GM04503 (cell line): ENCODE measurements at places on chromosomes 5 and 9.

- DNase-seq = no peak
Measured at GRCh38 chr5:53123702-53124101, 14.1 kb upstream of the MOCS2 start.

GRCh38 chr9:87686520-87687090 is 39.3 kb upstream of the CTSL start:
- no peak for DNase-seq

- peak; percentile 56 for DNase-seq
Measured at GRCh38 chr5:55668356-55668755, 43.8 kb downstream of the SLC38A9 start.

DNA sequence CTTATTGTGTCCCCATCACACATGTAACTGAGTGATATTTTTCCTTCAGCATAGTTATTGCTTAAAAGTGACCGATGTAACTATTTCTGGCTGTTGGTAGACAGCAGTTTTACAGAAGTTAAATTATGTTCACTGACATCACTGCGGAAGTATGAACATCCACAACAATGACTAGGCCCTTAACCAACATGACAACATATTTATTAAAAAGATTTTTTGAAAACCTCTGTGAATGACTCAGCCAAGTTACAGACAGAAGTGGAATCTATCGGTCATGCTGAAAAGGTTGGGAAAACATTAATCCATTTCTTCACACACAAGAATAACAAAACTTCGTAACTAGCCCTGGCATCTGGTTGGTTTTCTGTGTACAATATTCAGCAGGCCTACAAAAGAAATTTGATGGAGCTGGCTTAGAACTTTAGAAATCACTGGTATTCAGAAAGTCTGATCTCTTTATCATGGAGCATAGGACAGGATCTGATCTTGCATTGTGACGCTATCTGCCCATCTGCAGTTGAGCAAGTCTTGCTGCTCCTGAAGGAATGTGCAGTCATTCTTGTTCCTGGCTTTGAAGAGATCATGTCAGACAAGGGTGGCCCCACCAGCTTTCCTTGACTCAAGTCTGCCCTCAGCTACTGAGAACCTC is 6.5 kb downstream of the GLIS3 start:
- peak; percentile 97 for DNase-seq

DNA sequence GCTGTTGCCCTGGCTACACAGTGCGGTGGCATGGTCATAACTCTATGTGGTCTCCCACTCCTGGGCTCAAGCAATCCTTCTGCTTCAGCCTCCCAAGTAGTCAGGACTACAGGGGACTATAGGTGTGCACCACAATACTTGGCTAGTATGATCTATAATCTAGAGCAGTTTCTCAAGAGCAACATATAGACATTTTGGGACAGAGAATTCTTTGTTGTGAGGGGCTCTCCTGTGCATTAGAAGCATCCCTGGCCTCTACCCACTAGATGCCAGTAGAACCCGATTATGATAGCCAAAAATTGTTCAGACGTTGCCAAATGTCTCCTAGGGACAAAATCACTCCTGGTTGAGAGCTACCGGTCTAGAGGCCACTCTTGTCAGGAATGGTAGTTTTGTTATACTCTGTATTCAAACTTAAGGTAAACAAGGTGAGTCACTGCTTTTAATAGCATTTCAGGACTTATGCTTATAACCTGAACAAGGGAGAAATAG is 7.2 kb downstream of the ANKHD1 start:
- no peak for DNase-seq

DNA sequence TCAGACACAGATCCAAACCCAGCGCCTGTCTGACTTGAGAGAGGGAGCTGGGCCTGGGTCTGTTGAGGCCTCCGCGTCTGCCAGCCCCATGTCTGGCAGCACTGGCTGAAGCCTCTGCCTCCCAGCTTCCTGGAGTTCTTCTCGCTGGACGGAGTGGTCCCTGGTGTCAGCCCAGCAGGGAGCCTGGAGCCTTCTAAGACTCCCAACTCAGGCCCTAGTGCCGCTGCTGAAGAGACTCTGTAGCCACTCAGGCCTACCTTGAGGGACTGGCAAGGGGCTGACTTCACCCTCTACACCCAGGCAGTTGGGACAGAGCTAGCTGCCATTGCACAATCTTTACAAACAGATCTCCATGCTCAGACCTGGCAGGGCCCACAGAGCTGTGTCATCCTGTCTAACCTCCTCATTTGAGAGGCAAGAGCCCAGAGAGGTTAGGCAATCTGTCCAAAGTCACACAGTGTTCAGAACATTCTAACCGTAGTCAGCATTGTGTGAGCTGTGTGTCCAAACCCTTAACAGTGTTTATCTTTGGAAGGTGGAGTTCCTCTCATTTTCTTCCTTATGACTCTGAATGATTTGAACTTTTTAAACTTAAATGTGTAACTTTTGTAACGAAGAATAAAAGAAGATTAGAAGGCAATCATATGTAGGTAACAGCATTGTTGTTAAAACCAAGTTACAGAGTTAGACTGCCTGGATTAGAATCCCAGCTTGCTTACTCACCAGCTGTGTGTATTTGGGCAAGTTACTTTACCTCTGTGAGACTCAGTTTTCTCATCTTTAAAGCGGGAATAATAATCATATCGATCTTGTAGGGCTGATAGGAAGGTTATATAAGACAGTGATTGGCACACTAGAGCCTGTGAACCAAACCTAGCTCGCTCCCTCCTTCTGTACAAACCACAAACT is 4.6 kb upstream of the DUSP1 start:
- peak; percentile 90 for DNase-seq

GRCh38 chr9:131161585-131161984 is 36.2 kb downstream of the NUP214 start:
- DNase-seq = no peak

- no peak for DNase-seq
Measured at GRCh38 chr5:140627972-140628371, 5.0 kb downstream of the CD14 start.

DNA sequence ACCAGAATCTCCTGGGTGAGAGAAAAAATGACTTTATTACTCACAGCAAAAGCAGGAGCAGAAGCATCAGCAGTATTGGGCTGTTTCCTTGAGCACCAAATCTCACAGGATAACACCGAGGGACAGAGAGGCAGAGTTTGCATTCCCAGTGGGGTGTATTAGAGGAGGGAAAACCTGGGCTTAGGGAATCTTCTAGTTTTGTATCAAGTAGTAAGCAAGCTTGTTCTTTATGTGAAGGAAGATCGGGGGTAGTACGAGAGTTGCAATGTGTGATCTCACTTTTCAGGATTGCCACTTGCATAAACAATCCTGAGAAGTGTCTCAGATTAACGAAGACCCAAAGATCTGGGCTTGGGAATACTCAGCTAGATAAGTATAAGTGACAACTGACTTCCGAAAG is 1163.0 kb downstream of the TAF11L14 start:
- no peak for DNase-seq

DNA sequence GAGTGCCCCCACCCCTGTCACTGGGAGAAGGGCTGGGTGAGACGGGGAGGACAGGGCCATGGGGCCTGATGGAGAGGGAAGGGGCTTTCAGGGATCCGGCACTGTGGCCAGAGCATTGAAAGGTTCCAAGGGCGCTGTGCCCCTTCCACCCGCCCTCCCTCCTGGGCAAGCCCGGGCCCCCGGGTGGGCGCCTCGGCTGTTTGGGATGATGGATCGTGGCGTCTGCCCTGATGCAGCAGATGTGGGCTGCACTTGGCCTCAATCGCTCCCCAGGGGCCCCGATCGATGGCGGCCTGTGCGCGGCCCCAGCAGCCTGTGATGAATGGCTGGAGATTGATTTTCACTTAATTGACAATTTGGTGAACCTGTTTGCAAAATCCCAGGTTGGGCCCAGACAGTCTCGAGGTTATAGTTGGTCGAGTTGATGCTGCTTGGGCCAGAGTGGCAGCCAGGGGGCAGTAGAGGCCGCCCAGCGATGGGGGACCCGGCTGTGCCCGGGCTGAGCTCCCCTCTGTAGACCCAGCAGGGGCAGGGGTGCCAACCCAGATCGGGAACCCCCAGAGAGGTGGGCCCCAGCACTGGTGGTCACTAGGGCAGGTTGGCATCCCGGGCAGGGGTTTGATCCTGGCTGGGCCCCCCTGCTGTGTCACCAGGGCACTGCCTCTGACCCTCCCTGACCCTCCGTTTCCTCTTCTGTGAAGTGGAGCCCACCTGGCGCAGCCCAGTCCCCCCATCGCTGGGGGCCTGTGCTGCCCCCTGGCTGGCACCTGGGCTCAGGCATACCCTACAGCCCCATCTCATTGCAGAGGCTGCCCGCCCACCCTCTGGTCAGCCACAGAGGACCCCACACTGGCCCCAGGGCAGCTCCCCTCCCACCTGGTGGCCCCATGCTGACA is 34.7 kb downstream of the LHX3 start:
- DNase-seq = no peak

DNA sequence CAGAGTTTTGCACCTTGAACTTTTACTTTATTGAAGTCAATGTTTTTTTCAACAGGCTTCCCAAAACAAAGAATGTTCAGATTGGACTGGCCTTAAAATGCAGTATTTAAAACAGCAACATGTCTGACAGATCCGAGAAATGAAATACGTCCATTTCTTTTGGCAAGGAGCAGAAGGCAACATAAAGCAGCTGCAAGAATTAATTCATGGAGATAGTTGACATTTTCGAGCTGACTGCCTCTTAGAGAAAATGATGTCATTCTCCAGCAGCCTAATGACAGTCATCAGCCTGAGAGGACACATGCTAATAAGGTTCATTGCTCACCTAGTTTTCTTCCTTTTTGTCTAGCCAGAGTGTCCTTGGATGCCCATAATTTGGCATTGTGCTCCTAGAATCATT is 232.2 kb upstream of the SEMA6A start:
- no peak for DNase-seq

DNA sequence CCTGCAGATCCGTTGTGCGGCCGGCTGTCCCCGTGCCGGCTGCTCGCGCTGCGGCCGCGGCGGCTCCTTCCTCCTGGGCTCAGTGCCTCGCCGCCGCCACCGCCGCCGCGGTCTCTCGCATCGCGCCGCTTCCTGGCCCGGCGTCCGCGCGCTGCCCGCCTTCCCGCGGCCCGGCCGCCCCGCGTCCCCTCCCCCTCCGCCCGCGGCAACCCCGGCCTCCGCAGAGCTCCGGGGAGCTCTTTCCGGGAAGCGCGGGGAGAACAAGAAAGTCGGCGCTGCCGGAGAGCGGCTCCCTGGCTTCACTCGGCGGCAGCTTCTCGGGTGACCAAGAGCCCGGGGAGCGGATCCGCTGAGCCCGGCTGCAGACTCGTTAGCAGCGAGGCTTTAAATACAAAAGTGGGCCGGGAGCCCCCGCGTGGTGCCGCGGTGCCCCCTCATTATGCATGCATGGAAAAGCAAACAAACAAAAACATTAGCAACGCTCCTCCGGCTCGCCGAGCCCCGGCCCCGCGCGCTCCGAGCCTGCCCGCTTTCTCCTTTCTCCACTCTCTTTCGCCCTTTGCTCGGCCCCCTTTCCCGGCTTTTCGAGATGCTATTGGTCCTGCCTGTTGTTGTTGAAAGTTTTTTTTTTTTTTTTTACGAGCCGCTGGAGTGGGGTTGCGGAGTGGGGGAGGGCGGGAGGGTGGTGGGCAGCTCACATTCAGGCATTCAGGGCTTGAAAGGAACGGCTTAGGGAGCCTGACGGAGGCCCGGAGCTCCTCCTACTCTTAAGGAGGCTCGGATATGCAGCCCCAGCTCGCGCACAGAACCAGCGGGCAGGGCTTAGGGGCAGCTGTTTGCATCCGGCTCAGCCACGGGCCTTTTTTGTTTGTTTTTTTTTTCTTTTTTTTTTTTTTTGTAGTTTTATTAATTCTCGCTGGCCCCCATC is at the start of gene GAS1:
GAS1 (minus strand) TSS at position 361 of the 928 bp plus-strand sequence. CDS start 727 bp downstream, outside the sequence.
- peak; percentile 77 for DNase-seq

GRCh38 chr5:164358531-164359259 is 853.3 kb downstream of the MAT2B start:
- DNase-seq = no peak

DNA sequence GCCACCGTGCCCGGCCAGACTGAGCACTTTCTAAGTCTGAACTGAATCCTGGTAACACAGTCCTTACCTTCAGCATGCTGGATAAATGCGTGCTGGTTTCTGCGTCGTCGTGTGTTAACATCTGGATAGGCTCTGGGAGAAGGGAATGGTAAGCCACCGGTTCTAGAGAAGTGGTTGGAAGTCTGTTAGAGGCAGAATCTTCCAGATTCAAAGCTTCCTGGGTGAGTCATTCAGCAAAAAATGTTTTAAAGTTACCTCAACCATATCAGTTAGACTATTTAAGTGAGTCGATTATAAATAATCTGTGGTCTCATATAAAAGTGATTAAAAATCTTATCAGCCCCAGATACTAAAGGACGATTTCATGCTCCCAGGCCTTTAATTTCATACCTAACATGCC is 256.5 kb upstream of the NFIL3 start:
- no peak for DNase-seq

GRCh38 chr5:149162401-149163084 is 21.2 kb downstream of the ABLIM3 start:
- no peak for DNase-seq

DNA sequence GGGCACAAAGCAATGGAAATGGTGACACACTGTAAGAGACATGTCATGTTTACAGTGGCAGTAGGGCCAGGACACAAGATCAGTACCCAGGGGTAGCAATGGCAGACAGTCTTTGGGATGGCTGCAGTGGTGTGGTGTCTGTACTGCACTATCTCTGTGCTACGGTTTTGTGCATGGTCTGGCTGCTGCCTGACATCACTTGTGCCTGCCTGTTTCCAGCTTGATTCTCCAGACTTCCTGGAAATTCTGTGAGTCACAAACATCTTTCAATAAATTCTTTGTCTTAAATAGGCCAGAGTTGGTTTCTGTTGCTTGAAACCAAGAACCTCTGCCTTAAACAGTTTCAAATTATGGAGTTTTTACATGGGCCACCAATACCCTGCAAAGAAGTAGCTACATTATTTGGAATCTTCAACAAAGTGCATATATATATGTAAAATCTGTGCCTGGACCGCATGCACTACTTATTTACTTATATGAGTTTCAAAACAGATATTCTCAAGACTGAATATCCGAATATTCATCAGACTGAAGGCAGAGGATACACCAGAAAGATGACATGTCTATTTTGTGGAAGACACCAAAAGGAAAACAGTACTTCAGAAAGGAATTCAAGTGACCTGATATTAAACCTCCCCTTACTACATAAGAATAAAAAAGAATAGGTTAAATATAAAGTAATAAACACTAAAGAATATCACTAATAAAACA is 188.1 kb downstream of the RFX3 start:
- no peak for DNase-seq

- DNase-seq = no peak
Measured at GRCh38 chr9:116233160-116233530, 79.6 kb downstream of the PAPPA start.

GRCh38 chr9:73199886-73200285 is 48.2 kb downstream of the ANXA1 start:
- DNase-seq = no peak

GRCh38 chr5:82562696-82563240 is 284.6 kb upstream of the RPS23 start:
- no peak for DNase-seq

- DNase-seq = no peak
Measured at GRCh38 chr9:136551401-136552116, 5.7 kb upstream of the NOTCH1 start.
